ENCODE measurements at places on chromosomes 16 and 17.

GRCh38 chr17:59396134-59396826, 64.8 kb downstream of the YPEL2 start:
- no peak for DNase-seq

- DNase-seq, result peak; percentile 45
Observed at GRCh38 chr16:11914210-11915113, 1.3 kb downstream of the GSPT1 start.

DNA sequence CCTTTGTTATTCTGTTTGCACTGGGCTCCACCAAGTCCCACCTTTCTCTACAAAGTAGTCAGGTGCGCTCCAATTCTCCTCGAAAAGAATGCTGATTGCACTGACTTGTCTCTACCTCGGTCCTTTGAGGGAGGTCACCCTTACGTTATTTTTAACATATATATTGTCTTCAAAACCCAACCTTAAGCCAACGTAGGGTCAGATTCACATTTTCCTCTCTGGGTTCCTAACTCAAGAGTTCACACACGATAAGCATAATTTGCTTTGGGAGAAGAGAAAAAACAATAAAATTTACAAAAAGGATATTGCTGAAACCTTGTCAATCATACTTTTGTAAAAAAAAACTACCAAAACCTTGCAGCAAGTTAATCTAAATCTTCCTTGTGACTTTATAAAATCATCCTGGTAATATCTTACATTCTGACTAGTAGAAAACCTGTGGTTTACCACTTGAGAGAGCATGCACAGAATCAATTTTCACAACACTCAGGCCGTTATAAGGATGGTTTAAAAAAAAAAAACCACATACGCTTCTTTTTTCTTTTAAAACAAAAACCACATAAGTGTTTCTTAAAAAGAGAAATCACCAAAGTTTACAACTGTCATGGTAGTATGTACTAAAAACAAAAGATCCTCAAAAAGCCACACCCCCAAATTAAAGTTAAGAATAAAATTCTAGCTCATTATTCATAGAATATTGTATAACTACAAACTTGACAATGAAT, 72.2 kb upstream of the TRAP1 start:
- DNase-seq, result peak; percentile 50

DNA sequence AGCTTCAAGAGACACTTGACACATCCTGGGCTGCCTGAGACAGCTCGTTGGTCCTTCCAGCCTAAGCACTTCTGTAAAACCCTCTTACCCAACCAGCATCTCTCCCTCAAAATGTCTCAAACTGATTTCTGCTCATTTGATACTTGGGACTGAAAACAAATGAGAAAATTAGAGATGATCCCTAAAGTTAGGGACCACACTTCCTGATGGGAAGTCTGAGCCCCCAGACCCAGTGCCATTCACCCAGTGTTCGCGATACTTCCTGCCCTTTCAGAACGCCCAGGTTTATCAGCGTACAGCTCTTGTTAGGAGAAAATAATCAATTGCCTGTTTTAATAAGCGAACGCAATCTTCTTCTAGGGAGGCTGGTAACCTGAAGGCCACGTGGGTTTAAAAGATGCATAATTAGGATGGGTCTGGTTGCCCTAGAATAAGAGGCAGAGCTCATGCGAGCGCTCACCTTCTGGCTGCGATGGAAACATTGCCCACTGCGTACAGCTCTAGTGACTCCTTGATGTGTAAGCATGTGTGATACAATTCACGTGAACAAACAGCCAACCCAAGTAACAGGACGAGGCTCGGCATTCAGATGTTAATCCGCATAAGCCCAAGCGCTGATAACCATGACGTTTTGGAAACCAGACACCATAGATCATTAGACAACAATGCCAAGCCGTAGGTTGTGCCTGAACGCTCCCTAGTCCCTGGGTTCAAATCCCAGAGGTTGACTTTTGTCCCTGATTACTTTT, 213.1 kb downstream of the FOXL1 start:
- DNase-seq, result no peak

DNA sequence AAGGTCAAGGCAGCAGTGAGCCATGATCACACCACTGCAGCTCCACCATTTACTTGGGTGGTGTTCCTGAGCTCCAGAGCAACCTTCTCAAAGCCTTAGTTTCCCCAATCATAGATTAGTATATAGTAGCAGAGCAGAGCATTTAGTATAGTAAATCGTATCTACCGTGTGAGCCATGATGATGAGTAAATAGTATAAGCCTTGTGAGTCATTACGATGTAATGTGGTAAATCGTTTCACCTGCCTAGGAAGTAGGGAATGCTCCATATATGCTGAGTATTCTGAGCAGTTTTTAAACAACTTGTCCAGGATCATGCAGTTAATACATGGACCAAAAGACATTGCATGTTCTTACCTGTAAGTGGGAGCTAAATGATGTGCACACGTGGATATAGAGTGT, 66.4 kb downstream of the SCNN1B start:
- DNase-seq, result no peak

- no peak for DNase-seq
Observed at GRCh38 chr17:10739386-10739785, 9.6 kb upstream of the TMEM220 start.

- no peak for DNase-seq
Observed at GRCh38 chr17:15918261-15918660, 26.7 kb upstream of the ADORA2B start.

- DNase-seq, result no peak
Observed at GRCh38 chr17:70271672-70272071, 102.3 kb downstream of the KCNJ2 start.

DNA sequence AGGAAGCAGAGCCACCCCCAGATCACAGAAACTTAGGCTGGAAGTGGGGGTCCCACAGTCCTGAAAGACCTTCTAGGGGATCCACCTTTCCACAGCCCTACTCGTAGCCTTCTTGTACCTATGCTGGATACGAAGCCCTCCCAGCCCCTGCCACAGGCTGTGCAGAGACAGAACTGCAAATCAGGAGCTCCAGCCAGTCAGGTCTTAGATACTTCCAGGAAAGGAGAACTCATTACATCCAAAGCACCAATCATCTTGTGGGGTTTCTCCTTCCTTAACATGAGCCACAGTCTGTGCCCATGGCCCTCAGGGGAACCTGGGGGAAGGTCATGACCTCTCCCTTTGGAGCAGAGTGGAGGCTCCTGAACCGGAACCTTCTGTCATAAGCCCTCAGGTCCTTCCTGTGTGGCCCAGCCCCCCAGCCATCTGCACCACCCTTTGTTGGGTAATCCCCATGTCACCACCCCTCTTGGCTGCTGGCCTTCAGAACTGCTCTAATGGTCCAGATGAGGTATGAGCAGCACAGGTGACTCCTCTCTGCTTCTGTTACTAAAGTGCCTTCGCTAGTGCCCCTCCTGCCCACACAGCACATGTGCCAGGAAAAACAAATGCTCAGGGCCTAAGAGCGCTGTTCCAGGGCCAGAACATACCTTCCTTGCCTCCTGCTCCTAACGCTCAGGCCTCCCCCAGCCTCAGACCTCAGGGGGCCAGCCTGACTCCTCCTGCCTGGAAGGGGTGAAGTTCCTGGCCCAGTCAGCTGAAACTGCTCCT, 14.6 kb downstream of the SRCIN1 start:
- DNase-seq, result no peak

GRCh38 chr17:14436266-14436665, 135.4 kb downstream of the HS3ST3B1 start:
- no peak for DNase-seq

DNA sequence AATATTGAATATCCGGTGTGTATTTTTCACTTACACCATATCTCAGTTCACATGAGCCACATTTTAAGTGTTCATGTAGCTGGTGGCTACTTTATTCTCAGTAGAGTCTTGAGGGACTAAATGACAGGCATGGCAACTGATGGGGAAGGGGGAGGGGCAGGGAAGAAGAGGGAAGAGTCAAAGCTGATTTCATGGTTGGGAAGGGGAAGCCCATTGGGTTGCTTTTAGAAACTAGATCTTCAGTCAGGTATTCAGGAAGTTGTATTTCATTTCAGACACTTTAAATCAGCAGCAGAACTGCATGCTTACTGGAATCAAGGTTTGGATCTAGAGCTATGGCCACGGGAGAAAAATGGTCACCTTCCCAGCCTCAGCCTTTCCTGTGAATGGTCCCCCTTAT, 2.9 kb upstream of the WIPI1 start:
- DNase-seq, result no peak

GRCh38 chr17:2122641-2123302, 67.9 kb downstream of the HIC1 start:
- no peak for DNase-seq

DNA sequence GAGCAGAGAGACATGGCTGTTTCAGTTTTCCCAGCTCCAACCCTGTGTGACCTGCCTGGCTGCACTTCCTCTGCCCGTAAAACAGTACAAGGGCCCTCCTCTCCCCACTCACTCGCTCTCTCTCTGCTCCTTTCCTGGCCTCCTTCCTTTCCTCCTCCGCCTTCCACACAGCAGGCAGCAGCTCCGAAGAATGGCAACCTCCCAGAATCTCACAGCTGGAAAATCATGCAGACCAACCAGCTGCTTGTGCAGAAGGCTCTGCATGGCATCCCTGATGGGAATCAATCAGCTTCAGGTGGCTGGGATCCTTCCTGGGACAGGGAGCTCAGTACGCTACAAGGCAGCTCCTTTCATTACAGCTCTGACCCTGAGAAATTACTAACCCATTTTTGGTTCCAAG, 27.4 kb downstream of the TMEM132E start:
- no peak for DNase-seq

DNA sequence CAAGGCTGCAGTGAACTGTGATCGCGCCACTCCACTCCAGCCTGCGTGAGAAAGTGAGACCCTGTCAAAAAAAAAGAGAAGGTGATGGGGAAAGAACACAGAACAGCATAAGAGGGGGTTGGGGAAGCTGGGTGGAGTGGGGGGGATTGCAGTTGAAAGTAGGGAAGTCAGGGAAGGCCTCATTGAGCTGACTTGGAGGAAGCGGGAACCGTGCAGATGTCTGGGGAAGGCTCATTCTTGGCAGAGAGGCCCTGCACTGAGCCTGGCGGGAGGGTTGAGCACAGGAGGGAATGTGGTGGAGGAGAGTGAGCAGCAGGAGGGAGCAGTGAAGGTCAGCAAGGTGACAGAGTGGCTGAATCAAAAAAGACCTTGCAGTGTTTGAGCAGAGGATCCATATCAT, 26.9 kb downstream of the IL4R start:
- no peak for DNase-seq

DNA sequence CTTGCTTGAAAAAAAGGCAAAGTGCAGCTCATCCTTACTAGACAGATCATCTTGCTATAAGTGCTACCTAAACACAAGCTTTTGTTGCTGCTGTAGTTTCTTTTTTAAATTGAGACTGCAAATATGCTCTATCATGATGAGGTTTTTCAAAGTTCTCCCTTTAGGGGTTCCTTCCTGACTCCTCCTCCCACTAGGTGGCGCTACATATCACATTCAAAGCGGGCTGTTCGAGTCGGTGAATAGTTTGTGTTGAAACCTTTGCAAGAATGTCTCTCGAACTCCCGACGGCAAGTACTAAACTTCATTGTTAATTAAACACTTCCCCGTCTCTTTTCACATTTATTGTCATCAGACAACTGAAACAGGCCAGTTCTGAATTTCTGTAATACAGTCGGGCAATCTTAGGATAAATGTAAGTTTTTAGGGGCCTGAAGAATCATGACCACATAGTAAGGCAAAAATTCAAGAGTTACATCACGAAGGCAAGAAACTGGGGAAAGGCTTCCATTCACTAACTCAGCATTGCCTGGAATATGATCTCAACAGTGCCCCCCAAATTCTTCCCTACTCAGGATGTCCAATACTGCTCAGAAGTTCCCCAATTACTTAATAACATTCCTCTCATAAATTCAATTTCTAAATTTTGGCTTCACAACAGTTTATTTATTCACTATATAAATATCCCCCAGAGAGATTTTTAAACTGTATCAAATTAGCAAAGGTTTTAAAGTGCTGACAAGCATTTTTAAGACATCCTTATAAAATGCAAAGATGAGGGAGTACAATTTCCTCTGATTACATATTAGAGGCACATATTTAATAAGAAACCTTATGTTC, 6.7 kb downstream of the HS3ST3A1 start:
- peak; percentile 82 for DNase-seq

DNA sequence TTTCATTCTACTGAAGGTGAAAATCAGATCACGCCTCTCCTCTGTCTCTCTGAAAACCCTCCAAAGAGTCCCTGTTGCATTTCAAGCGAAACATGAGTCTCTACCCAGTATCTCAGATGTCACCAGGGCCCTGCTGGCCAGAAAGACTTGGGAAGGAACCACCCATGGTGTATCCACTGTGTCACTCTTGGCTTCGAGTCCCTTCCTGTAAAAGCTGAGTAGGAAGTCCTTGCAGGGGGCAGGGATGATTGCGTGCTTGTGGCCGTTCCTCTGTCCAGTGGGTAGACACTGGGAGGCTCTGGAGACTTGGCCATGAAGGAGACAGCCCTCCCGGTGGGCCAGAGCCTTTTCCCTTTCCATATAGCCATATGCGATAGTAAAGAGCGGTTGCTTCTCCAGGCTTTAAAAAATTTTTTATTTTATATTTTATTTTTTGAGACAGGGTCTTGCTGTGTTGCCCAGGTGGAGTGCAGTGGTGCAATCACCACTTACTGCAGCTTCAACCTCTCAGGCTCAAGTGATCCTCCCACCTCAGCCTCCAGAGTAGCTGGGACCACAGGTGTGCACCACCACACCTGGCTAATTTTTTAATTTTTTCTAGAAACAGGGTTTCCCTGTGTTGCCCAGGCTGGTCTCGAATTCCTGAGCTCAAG, 19.0 kb upstream of the RMI2 start:
- DNase-seq, result no peak

GRCh38 chr17:81540676-81541027, 11.5 kb downstream of the FAAP100 start:
- no peak for DNase-seq

DNA sequence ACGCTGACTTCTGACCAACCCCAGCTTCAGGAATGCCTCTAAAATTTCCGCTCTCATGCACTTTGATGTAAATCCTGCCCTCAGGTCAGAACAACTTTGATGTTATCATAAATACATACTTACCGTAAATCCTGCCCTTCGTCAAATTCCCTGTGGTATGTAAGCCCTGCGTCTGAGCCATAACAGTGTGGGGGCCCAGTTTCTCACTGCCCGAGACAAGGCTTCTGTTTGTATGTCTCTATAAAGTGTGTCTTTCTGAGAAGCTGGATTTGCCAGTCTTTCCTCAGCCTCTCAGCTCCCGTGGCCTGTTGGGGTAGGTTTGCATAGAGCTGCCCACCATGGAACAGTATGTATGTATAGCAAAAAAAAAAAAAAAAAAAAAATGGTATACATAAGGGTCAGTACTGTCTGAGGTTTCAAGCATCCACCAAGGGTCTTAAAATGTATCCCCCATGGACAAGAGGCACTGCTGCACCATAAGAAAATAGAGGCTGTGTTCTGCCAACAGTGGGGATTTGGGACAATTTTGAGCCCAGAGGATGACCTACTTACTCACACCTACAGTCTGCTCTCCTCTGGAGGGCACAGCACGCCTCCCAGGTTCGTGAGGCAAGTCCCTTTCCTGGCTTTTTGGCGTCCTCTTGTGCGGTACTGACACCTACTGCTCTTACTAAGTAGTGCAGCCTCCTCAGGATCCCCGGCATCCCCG, 17.5 kb downstream of the PRMT7 start:
- DNase-seq, result peak; percentile 85

- DNase-seq, result no peak
Observed at GRCh38 chr17:34645594-34645993, 66.2 kb downstream of the TMEM132E start.

GRCh38 chr16:9259914-9260608, 168.6 kb downstream of the HAPSTR1 start:
- DNase-seq, result no peak

GRCh38 chr16:4514606-4515005, 24.0 kb downstream of the CDIP1 start:
- no peak for DNase-seq

Measured in CD4-positive, alpha-beta T cell treated with Interleukin-12 subunit alpha and Interleukin-12 subunit beta, for 1 hour (primary cell).